ENCODE measurements at places on chromosomes 6 and 20.
A peak's percentile ranks its signal among the peaks of the same experiment; 100 is the strongest.

DNA sequence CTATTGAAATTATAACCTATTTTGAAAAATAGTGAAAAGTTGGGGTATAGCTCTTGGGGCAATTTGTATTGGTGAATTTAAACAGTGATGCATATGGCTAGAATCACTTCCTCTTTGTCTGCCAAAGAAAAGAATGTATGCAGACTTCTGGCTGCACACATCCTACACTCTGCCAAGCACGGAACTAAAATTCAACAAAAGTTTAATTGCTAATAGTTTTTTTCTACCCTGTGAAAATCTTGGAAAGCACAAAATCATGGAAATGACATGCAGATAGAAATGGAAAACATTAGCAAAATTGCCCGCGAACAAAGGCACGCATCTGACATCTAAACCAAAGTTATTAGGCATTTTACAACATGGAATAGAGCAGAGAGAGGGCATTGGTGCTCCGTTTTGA is 106.4 kb upstream of the PDE10A start:
- no peak for DNase-seq

- no peak for DNase-seq
Measured at GRCh38 chr6:21398741-21399325, 194.7 kb upstream of the SOX4 start.

DNA sequence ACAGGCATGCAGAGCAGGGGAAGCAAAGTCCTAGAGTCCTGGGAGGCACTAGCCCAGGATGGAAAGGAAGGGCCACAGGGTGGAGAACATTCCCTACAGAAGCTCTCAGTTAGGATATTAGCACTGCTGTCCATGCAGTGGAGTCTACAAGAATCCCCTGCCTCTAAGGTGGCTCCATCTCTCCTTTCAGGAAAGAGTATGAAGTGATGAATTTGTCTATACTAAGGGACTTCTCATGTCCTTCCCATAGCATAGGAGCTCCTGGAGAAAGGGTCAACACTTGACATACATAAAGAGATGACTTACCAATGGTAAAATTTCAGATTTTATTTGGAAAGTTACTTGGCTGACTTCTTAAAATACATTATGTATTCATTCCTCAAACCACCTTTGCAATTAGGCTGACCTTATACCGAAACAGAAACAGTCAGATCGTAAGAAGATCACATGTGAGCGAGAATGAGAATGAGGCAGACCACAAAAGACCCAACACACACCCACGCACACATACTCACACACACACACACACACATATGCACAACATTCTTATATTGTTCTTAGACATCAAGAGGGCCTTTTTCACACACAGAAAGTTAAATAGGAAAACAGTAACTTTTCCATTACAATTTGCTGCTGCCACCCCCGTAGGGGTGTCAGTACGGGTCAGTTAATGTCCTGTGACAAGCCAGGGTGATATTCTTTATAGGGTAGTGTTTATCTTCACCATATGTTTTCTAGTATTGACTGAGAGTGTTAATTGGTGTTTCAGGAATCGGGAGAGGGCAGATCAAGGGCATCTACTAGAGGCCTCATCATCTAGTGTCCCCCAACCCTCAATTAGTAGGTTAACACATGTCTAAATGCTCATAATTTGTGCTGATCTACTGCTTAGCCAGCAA is 159.4 kb downstream of the FAXC start:
- no peak for DNase-seq

DNA sequence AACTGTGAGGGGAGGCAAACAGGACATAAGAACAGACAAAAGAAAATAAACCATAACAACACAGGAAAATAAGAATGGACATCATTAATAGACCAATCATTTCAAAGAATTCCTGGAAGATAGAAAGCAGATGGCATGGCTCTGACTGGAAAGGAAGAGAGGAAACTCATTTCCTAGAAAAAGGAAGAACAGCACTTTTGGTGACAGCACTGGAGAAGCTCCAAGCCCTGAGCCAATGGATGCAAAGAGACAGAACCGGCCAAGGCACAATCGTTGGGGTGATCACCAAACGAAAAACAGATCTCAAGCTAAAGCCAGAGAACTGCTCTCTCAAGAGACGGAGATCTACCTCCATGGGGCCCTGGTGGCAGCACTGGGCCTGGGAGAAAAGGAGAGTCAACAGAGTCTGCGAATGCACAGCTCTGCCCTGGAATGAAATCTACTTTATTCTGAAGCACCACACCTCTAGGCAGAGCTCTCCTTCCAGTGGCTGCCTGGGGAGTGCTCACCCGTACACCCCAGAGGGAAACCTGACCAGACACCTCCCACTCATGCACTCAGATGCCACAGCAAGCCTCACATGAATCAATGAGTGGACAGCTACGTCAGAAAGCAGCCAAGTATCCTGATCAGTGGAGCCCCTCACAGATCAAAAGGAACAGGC is 24.2 kb downstream of the KIAA0319 start:
- DNase-seq, result no peak

DNA sequence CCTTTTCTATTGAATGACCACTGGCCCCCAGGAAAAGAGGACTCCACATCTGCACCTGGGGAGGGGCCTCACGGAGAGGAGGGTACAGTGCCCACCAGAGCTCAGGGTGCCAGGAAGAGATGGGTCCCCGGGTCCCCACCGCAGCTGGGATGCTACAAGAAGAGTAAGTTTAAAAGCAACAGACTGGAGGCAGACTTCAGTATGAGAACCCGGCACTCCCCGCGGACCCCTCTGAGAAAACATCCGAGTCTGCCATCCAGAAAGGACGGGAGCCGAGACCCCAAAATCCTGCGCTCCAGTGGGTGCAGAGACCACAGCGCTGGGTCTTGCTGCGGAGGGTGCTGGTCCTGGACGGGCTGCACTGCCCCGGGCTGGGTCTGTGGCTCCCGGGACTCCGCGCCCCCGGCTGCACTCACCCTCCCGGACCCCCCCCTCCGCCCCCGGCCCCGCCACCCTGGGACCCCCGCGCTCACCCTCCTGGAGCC is 350 bp downstream of the HELZ2 start:
- DNase-seq, result no peak

- DNase-seq, result no peak
Measured at GRCh38 chr20:37877832-37878772, 24.8 kb upstream of the VSTM2L start.

DNA sequence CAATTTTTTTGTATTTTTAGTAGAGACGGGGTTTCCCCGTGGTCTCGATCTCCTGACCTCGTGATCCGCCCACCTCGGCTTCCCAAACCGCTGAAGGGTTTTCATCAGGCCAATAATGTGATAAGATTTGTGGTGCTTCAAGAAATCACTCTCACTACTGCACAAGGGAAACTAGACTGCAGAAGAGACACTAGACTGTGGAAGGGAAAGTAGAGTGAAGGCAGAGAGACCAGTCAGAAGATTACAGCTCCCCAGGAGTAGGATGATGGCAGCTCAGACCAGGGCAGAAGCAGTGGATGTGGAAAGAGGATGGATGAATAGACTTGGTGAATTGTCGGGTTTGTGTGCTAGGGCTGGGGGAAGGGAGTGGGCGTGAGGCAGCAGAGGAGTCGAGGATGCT is 48.0 kb upstream of the GTSF1L start:
- no peak for DNase-seq

GRCh38 chr6:44537306-44538049 is 150.0 kb downstream of the CDC5L start:
- no peak for DNase-seq

DNA sequence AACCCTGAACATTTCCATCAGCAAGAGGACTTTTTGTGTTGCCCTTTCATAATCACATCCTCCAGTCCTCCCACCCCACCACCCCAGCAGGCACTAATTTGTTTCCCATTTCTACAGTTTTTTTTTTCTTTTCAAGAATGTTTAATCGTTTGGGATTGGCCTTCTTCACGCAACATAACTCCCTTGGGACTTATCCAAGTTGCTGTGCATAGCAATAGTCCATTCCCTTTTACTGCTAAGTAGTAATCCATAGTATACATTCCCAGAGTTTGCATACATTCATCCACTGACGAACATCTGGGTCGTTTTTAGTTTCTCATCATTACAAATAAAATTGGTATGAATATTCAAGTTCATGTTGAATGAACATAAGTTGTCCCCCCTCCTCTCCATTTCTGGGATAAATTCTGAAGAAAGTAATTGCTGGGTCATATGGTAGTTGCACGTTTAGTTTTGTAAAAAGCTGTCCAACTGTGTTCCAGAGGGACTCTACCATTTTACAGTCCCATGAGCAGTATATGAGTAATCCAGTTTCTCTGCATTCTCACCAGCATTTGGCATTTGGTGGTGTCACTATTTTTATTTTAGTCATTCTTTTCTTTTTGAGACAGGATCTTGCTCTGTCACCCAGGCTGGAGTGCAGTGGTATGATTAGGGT is 90.8 kb downstream of the DOK5 start:
- DNase-seq, result no peak

DNA sequence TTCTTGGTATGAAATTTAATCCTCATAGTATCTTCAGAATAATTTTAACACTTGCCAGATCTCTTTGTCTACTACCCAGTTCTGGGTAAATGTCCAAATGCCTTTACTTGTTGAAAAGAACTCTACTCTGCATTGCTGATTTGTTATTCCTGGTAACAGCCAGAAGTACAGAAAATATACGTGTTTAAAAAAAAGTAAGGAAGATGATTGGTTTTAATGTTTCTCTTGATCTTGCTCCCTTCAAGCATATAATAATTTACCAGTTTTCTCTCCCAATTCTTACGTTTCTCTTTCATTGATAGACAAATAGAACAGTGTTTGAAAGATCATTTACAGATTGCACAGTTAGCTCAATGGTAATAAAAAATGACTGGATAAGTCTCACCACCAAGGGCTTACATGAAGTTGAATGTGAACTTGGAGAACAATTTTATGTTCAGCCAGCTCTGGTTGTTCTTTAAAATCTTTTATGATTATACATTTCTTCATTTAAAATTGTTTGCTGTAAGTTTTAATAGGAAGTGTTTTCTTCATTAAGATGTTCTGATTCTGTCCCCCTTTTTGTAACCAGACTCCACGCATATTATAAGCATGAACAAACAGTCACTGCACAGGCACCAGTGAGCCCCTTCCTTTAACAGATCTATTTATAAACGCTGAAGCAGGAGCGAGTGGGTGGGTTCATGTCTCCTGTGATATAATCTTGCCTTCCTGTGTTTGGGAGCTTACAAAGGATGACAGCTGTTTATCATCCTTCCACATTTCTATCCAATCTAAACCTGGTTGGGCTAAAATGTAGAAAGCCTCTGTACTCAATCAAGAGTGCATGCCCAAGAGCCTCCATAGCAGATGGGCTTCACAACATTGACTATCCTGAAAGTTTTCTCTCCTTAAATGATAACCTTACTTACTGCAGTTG is 299.5 kb downstream of the PRL start:
- no peak for DNase-seq

DNA sequence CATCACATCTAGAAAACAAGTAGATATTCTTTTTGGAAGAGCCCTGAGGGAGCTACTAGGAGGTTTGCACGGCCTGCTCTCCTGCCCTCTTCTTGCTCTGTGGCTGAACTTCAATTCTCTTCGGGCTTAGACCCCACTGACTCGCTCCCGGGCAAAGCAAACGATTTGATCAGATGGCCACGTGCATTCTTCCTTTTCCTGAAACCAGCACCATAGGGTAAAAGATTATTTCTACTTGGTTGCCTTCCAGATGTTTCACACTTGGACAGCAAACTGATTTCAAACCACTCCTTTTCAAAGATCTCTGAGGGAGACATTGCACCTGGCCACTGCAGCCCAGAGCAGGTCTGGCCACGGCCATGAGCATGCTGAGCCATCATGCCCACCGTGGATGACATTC is at the start of gene SLC22A1:
SLC22A1 (plus strand) TSS at position 258 of the 400 bp plus-strand sequence; CDS start at position 379, 121 bp downstream.
- DNase-seq, result no peak

DNA sequence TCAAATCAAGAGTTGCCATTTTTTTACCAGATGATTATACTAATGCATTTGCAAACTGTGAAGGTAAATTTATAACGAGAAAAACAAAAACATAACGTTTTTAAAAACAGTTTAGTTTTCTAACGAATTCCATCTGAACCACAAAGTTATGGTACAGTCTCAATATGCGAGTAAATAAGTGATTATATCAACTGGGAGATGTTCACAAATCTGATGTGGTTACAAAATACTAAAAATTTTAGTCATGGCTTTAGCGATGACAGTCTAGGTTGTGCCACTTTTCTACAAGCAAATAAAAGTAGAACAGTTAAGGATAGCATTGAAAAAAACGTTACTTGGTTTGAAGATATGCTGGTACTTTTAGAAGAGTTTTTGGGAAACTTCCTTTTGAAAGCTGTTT is 186.8 kb downstream of the FUT9 start:
- no peak for DNase-seq

- DNase-seq, result no peak
Measured at GRCh38 chr6:154757352-154758050, 24.3 kb downstream of the SCAF8 start.

GRCh38 chr20:12318043-12318442 is 400.4 kb downstream of the BTBD3 start:
- DNase-seq, result no peak

DNA sequence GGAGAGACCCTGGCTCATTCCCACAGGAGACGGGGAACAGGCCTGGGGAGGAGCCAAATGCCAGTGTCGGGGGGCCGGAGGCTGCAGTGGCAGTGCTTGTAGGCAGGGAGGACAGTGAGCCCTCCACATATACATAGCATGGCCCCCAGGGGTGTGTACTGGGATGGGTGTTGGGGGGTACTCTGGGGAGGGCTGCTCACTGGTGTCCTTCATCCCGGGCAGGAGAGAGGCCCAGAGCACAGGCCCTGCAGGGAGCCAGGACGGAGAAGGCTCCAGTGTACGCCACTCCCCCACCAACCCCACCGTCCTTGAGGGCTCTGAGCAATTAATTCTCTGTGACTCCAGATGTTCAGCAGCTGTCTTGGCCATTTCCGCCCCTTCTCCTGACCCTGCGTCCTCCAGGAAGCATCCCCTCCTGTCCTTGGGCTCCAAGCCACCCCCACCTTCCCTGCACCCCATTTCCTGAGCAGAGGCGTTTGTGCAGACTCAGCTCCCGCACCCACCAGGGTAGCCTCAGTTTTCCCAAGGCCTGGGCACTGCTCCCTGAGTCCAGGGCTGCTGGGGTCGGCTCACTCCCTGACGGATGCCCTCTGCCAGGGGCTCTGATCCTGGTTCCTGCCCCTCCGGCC is 3.4 kb upstream of the ABHD16B start:
- DNase-seq, result no peak

DNA sequence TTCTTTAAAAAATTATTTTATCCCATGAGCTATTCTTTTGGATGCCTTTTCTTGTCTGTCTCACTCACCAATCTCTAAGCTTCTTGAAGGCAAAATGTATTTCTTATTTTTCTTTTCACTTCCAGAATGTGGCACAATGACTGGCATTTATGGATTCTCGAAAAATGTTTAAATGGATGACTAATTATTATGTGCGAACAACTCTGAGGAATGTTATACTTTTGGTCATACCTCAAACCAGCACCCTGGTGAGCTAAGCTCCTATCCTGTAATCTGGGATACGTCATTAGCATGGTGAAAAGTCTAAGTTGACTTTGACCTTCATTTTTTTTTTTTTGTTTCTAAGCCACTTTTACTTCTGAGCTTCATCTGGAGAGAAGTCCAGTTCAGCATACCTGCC is 214.0 kb upstream of the CEP162 start:
- DNase-seq, result no peak

GRCh38 chr6:52598123-52598823 is 21.4 kb upstream of the TRAM2 start:
- peak; percentile 80 for DNase-seq

- DNase-seq, result no peak
Measured at GRCh38 chr6:64733433-64733832, 973.6 kb downstream of the EYS start.

Measured in right forelimb (tissue), 1 donor.